Renal cortex interstitium (tissue), 15 donors: ENCODE measurements at places on chromosomes 5 and 9.

GRCh38 chr5:157184117-157184670 lies 3.6 kb downstream of the ITK start:
- DNase-seq: no peak

DNA sequence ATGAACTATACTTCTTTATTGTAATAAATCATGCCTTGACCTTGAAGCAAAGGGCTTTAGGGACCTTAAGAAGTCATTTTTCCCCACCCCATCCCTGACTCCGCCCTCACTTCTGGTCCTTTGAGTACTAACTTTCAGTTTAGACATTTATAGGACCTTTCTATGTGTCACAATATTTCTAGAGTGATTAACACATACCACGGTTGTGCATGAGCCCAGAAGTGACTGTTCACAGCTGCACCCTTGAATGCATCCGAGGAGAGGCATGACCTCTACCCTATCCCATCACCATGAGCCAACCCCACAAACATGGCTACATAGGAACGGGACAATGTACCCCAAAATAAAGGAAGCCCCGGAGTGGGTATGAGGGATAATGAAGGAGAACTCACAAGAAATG lies 160.3 kb downstream of the HSD17B3 start:
- no peak for DNase-seq

GRCh38 chr9:3865141-3865772 lies 339.5 kb upstream of the RFX3 start:
- no peak for DNase-seq

DNA sequence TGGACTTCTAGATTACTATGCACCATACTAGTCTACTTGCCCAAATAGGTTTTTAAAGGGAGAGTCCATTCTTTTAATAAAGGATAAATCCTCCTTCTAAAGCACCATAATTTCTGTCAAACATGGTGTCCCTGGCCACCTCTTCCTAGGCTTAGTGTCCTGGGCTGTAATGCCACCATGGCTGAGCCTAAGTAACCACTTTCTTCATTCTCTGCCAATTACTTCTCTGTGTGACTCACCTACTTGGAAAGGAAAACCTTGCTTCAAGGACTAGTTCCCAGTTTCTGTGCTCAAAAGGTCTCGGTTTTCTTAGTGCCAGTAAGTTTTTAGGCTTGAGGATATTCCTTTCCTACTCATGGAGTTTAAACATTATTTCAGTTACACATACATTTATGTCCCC lies 273.4 kb downstream of the DENND1A start:
- DNase-seq: no peak

DNA sequence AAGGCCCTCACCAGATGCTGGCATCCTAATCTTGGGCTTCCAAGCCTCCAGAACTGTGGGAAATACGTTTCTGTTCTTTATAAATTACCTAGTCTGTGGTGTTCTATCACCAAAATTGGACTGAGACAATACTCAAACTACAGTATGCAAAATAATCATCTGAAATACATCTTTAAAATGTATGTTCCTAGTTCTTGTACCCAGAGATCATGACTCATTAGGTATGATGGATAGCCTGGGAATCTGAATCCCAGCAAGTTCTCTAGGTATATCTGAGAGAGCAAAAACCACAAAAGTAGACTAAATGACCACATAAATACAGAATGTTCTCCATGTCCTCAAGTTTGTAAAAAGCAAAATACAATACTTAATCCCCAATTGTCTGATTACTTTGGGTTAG lies 166.3 kb downstream of the YIPF5 start:
- no peak for DNase-seq

- no peak for DNase-seq
Measured at GRCh38 chr5:114360357-114360756, 1.5 kb upstream of the KCNN2 start.

GRCh38 chr9:107068581-107068980 lies 205.6 kb downstream of the ZNF462 start:
- no peak for DNase-seq

DNA sequence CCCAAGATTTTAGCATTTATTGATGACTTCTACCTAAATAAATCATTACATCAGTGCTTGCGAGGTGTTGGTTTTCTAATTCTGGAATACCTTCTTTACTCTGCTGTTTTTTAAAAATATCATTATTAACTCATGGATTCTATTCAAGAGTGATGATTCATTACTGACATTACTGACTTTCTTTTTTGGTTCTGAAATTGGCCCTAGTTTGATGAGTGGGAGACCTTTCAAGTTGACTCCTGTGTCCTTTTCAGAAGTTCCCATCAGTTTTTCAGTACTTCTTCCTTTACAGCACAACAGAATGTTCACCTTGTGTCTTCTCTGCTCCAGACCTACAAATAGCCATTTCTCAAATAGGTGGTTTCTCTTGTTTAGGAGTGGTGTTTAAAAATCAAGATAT lies 114.1 kb downstream of the PCSK5 start:
- no peak for DNase-seq

DNA sequence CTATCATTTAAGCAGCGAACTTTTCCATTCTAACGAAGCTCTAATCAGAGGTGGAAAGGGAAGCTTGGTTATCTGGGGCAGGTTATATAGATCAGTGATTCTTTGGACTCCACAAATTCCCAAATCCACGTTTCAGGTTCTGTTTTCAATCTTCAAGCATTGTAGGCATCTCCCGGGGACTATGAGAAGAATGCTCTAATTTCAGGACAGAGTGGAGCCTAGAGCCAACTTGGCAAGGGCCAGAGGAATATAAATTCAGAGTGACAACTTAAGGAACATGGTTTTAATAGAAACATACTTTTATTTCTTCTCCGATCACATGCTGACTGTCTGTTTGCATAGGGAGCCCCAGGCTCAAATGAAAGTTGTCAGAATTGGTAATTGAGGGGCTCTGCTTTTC lies 514.0 kb upstream of the KLF4 start:
- DNase-seq: no peak

DNA sequence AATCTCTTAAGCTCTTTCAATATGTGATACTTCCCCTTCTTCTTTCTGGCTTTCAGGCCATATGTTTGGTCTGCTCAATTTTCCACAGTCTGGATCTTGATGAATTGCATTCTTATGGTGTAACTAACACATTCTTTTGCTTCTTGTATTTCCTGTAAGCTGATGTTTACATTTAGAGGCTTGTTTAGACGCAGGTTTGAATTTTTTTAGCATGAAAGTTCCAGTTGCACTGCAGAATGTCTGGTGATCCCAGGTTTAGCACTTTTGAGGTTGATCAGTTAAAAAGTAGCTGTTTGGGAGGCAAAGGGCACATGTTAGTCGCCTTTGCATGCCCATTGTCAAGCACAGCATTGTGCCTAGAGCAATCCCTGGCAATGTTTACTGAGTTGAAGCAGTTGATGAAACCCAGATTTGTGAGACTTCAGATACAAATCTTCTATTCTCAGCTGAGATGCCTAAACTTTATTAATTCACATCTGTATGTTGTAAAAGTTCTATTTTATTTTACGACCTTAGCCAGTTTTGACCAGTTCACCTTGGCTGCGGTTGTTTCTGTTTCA lies 59.6 kb upstream of the SPATA31C2 start:
- no peak for DNase-seq

- DNase-seq: no peak
Measured at GRCh38 chr9:76438841-76439588, 20.0 kb upstream of the GCNT1 start.

DNA sequence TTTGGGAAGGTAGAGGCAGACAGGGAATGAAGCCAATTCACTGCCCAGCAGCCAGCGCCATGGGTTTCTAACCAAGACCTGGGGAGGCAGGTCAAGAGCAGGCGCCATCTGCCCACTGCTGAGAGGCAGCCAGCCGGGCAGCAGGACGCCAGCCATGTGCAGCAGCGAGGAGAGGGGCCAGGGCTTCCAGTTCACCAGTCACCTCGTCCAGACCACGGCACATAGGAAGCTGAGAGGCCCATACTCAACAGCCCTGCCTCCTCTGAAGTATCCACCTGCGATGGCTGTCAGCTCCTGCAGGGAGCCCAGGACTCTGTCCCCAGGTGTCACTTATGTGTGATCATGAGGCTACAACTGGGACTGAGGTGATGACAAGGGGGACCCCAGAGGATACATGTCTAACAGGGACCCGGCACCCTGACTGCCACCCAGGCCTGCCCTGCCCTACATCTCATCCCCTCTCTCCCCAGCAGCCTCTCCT lies 30.1 kb downstream of the IPPK start:
- no peak for DNase-seq

- DNase-seq: no peak
Measured at GRCh38 chr5:87127956-87128687, 139.6 kb upstream of the RASA1 start.

DNA sequence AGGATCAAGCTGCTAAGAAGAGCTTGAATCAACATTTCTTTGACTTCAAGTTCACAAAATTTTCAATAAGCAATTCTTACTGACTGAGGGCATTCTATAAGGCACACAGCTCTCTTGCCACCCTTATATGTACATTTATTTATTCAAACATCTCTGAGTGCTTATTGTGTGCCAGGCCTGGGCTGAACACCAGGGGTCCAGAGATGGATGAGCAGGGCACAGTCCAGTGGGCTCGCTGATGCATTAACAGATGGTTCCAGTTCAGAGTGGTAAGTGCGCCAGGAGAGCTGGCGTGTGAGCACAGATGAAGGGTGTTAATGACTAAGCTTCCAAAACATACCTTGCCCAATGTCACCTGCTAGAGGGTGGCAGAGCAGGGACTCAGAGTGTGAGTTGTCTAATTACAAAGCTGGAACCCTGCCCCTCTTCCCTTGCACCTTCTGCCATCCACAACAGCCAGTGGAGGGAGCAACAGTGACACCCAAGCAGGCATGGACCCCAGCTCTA lies 24.6 kb downstream of the ALG2 start:
- DNase-seq: no peak

DNA sequence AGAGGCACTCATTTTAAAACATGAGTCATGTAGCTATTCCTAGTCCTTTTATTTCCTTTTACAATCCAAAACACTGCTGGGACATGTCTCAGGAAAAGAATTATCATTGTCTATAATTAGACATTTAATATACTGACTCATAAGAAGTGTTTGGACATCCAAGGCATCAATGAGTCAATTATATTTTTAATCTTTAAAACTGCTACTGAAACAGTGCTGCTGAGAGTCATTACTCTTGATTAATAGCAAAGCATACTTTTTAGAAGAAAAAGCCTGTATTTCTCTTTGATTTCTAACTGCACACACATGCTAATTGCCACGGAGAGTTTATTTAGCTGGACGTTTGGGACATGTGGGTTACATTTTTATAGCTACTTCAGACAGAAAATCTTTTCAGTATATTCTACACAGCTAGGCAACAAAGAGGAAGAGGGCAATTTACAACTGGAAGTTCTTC lies 1249.0 kb upstream of the CDH18 start:
- peak; percentile 42 for DNase-seq

DNA sequence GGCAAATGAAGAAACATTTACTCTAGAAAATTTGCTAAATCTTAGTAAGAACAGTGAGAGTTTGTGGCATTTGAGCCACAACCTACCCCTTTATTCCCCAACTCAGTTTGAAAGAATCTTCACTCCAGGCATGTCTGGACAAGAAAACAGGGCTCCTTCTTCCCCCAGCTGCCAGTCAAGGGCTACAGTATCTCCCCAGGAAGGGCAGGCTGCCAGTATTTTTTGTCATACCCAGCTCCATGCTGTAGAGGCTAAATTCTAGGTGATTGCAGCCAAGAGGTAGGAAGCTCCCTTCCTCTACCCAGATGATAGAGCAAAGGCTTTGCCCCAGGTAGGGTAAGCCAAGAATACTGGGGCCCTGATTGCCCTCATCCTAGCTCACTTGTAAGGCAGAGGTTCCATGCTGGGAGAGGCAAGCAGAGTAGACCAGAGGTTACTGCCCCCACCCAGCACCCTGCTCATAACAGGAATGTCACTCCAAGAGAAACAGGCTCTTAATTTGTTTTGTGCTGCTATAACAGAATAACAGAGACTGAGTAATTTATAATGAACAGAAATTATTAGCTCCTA lies 20.0 kb upstream of the GRPEL2 start:
- DNase-seq: no peak

GRCh38 chr9:14323083-14323971 lies 9.4 kb upstream of the NFIB start:
- no peak for DNase-seq

DNA sequence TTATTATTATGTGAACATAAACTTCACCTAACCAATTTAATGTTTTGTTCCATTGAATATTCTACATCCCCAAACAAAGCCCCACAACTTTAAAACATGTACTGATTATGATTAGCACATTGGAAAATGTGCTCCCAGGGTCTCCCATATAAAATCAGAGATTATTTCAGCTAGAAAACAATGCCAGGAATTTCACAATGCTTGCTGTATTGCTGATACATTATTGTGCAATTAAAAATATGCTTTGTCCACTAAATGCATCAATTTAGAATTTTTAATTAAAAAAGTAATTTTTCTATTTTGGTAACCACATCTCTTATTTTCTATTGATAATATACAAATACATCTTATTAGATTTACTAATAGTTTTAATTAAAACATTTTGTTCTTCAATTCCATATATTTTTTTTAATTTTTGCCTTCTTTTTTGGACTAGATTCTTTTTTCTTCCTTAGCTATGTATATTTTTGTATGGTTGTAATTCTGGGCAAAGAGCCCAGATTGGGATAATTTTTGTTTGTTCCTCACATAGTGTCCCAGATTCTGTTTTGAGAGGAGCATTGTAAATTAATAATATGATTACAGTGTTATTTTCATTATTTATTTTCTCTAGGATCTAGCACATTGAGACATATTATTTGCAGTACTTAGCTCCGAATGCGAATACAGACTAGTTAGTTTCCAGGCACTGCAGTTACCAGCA lies 241.5 kb upstream of the CDH18 start:
- no peak for DNase-seq

- peak; percentile 96 for DNase-seq
Measured at GRCh38 chr5:157948738-157949410, 89.9 kb upstream of the CLINT1 start.

- DNase-seq: no peak
Measured at GRCh38 chr5:42870882-42871418, 59.3 kb upstream of the SELENOP start.

GRCh38 chr5:143554187-143554717 lies 150.8 kb upstream of the NR3C1 start:
- DNase-seq: no peak

GRCh38 chr5:19534751-19535150 lies 453.2 kb downstream of the CDH18 start:
- no peak for DNase-seq

DNA sequence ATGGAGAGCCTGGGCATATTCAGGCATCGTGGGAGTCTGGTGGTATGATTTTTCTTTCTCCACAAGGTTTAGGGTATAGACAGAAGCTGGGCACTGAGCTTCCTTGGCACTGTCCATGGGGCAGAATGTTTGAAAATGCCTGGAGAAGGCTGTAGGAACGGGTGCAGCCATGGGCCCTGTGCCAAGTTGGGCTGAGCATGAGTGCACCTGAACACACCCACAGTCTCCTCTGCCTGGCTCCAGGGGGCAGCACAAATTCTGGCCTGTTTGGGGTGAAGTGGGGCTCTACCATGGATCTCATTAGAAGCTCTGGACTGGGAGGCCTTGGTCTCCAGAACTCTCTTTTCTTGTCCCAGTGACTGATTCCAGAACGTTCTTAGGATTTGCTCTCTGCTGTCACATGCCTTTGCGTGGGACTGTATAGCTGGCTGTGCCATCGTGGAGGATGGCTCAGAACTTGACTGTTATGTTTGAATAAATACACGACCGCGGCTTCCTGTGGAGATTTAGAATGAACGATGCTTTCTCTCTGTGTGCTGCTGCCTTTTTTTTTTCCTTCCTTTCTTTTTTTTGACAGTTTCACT lies 229.8 kb downstream of the FANCC start:
- DNase-seq: no peak

GRCh38 chr9:110208031-110208430 lies at the start of gene C9orf152:
Gene C9orf152 (minus strand): TSS chr9:110208159. CDS start chr9:110207579, 580 bp downstream.
- no peak for DNase-seq
